Fibroblast of skin of abdomen (primary cell): ENCODE measurements at places on chromosomes 13 and 19.
A peak's percentile ranks its signal among the peaks of the same experiment; 100 is the strongest.

DNA sequence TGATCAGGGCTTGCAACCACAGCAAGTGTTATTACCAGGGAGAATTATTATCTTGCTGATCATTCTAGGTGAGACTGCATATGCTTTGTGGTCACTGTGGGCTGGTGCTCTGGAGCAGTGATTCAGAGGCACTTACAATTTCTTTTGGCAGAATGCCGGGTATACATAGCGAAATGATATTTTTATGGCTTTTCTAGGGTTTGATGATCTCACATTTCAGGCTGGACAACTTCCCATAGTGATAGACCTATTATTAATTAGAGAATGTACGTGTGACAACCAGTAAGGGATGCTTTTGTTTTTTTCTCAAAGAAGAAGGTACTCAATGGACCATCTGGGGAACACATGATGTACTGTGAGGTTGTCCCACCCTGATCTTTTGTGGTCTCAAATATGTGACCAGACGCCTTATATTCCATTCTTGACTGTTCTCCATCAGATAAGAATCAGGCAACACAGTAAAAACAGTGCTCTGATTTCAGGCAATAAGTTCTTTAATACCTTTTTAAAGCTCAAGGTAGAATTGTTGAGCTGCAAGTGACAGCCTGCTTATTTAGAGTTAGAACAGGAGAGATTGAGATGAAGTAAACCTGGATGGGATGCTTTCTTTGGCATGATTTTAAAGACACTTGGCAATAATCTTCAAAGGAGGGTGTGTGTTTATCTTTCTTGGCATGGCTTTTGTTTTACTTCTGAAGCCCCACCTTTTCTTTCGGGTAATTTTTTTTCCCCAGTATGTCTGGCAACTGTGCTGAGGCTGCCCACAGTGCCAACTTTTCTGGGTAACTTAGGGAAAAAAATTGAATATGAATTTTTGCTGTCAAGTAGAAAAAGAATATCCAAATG lies 27.4 kb upstream of the SCEL start:
- DNase-seq: peak; percentile 95

- no peak for DNase-seq
Observed at GRCh38 chr13:50461189-50461588, 382.3 kb downstream of the DLEU7 start.

DNA sequence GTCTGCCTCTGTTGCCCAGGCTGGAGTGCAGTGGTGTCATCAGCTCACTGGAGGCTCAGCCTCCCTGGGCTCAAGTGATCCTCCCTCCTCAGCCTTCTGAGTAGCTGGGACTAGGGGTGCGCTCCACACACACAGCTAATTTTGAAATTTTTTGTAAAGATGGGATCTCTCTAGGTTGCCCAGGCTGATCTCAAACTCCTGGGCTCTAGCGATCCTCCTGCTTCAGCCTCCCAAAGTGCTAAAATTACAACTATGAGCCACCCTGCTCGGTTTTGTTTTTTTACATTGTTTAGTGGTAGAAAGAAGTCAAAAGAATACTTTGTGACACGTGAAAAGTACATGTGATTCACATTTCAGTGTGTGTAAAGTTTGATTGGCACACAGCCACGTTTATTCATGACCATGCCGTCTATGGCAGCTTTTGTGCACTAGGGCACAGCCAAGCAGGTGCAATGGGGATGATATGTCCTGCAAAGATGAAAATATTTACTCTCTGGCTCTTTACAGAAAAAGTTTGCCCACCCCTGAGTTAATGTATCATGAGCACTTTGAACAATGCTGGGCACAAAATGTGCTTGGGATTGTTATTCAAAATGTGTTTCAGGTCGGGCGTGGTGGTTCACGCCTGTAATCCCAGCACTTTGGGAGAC lies 16.2 kb upstream of the NFIC start:
- no peak for DNase-seq

DNA sequence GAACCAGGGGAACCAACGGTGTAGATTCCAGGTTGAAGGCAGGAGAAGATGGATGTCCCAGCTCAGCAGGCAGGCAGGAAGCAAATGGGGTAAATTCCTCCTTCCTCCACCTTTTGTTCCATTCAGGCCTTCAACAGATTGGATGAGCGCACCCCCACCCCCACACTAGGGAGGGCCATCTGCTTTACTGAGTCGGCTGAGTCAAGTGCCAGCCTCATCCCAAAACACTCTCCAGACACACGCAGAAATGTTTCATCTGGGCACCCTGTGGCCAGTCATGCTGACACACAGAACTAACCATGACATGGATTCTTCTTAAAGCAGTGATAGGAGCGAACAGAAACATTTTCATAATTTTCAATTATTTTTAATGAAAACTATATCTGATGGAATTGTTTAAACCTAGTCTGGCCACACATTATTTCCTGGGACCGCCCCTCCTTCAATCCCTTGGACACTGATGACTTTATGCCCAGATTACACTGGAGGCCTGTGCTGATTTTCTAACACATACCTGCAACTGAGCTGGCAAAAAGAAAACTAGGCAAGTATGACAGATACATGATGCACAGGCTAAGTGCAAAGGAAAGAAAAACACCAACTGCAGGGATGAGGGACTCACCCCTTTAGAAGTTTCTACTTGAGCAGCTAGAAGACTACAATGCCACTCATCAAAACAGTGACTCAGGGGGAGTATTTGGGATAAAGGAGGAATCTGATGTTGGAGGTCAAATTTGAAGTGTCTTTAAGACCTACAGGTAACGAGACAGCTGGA lies 154.2 kb downstream of the TNFRSF19 start:
- DNase-seq: no peak

DNA sequence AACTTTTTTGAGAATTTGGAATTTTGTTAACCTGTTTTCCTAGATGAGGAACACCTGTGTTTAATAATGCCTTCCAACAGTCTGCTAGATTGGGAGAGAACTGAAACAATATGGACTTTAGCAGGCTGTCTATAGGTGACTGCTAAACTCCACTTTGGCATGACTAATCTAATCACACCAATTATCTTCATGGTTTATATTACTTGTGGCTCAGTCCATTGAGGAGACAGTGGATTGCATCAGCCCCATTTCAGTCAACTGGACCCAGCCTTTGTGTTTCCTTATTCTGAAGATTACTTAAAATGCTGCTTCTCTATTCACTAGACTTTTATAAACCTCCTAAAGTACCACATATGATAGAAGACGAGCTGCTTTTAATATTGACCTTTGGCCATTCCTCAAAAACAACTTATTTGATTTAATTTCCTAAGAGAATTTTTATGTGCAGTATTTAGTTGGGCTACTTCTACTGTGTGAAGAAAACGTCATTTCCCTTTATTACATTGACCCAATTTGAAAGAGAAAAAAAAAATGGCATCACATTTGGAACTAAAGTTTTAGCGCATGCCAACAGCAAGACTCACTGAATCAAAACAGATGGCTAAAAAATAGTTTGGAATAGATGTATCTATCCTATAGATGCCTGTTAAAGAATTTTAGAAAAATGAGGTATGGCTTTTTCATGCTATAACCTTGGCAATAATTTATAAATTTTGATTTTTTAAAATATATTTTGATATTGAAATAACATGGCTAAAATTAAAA lies 295.8 kb downstream of the NDFIP2 start:
- DNase-seq: peak; percentile 52

DNA sequence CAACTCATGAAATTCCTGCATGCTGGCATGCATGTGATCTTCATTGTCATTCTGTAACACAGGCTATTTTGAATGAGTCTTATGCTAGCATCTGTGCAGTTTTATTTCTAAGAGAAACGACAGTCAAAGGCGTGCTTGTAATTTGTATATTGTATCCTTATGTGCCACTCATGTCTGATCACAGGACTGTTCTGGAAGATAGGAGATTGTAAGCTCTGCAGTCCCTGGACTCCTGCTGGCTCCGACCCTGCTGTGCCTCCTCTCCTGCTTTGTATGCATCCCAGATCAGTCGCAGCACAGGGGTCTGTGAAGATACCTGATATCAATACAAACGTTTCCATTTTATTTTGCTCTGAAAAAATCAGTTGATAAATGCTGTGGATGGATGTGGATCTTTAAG lies 653.1 kb downstream of the LIG4 start:
- DNase-seq: no peak

DNA sequence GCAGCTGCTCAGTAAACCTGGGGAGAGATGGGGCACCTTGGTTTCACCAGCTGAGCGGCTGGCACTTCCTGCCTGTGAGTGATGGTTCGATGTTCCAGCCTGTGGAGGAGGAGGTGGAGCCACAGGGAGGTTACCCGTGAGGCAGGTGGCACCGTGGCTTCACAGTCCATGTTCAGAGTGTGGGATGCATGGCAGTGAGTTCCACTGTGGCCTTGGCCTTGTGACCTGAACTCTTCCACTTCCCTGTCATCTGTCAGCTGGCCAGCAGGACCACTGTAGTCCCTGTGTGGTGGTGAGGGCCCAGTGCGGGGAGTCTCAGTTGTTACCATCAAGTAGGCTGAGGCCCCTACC lies 16.9 kb downstream of the SMARCA4 start:
- no peak for DNase-seq

DNA sequence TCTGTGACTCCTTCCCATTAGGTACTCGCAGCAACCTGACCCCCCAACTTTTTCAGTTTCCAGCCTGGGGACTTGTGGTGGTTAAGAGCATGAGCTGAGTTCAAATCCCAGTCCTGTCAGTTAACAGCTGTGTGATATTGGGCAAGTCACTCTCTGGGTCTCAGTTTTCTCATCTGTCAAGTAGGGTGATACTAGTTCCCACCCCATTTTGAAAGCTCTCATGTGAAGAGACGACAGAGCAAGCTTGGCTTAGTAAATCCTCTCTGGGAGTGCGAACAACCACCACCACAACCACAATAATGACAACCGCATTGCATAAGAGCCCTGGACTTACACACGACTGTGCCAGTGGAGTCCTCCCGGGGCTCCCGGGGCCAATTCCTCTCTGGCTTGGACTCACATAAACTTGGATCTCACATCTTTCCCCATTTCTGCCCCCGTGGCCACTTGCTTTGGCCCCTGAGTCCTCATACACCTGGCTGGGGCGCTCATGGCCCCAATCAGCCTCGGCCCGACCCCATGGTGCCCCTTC lies 454 bp downstream of the BLVRB start:
- DNase-seq: peak; percentile 73

GRCh38 chr13:50969691-50970090 lies 60.1 kb downstream of the RNASEH2B start:
- peak; percentile 13 for DNase-seq

DNA sequence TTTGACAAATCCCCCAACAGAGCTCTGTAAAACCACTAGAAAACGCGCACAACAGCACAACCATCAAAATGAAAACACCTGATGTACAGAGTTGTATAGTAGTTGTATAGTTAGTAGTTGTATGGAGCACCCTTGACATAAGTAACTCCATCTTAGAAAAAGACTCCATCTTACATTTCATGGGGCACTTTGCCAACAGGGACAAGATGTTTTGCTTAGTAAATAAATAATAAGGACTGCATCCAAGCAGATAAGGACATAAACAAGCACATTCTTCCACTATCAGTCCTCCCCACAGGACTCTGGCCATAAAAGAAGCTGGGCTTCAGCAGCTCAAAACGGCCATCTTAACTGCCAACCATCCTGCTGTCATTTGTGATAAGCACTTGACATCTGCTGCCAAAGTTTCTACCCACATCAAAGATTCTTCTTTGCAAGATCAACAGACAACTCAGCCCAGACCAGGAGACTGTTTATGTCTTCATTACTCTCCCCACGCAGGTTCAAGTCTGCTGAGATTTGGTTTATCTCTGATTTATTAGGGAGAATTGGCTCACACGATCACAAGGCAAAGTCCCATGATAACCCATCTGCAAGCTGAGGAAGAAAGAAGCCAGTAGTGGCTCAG lies 20.7 kb upstream of the ZNF331 start:
- no peak for DNase-seq

- DNase-seq: no peak
Observed at GRCh38 chr13:79846386-79846785, 365.4 kb downstream of the NDFIP2 start.

- no peak for DNase-seq
Observed at GRCh38 chr19:36987091-36987490, 71.0 kb downstream of the ZNF568 start.

GRCh38 chr13:49370371-49370770 lies 73.5 kb downstream of the CAB39L start:
- no peak for DNase-seq

- no peak for DNase-seq
Observed at GRCh38 chr13:38905861-38906260, 84.8 kb downstream of the STOML3 start.

GRCh38 chr13:30307971-30308290 lies 580 bp upstream of the KATNAL1 start:
- no peak for DNase-seq

- no peak for DNase-seq
Observed at GRCh38 chr13:76638181-76638580, 248.0 kb downstream of the KCTD12 start.

DNA sequence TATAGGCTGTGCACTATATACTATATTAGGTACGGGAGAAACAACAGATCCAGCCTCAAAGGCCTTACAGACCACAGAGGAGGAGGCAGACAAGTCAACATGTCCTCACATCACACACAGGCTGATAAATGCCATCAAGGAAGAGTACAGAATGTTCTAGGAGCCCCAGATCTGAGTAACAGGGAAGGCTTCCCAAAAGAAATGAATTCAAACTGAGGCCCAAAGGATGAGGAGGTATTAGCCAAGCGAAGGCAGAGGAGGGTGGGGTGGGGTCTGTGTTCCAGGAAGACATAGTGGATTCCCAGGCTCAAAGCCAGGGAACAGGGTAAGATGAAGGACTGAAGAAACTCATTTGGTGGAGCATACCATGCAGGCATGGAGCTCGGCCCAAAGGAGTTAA lies 55.1 kb downstream of the RXFP2 start:
- no peak for DNase-seq

GRCh38 chr13:50365408-50366391 lies 350.5 kb downstream of the KCNRG start:
- DNase-seq: no peak

DNA sequence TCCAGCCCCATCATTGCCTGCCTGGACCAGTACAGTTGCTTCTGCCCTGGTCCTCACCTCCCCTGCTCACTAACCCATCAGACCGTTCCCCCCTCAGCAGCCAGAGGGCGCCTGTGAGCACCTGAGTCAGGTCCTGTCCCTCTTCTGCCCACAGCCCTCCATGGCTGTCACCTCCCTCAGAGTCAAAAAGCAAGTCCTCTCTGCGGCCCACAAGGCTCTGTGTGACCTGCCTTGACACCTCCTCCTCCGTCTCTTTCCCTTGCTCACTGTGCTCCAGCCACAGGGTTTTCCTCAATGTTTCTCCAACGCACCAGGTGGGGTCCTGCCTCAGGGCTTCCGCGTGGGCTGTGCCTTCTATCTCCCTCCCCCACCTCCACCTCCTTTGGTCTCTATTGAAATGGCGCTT lies 29.4 kb upstream of the PTPRS start:
- DNase-seq: peak; percentile 16
